ENCODE measurements at places on chromosomes 13 and 19. TPM values are rescaled to one million over a fixed set of nuclear protein-coding genes. Genes with fewer than 3 reads are reported as not detected.

DNA sequence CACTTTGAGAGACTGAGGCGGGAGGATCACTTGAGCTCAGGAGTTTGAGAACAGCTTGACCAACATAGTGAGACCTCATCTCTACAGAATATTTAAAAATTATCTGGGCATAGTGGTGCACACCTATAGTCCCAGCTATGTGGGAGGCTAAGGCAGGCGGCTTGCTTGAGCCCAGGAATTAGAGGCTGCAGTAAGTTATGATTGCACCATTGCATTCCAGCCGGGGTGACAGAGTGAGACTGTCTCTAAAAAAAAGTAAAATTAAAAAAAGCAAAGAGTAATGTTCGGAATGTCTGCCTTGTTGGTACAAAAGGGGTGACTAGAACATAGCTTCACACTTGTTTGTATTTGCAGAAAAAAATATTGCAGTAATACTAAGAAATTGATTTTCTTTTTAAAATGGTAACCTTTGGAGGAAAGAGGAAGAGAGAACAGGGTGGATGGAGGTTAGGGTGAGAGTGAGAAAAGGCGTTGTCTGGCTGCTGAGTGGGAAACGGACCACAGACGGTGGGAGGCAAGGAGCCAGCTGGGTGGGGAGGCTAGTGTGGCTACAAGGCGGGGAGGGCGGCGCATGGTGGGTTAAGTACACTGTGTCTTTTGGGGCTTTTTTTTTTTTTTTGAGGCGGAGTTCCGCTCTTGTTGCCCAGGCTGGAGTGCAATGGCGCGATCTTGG lies 10.2 kb downstream of the PPP1R14A start:
- no peak for DNase-seq

The ELOF1 gene
- 35.0 TPM for total RNA-seq

DNA sequence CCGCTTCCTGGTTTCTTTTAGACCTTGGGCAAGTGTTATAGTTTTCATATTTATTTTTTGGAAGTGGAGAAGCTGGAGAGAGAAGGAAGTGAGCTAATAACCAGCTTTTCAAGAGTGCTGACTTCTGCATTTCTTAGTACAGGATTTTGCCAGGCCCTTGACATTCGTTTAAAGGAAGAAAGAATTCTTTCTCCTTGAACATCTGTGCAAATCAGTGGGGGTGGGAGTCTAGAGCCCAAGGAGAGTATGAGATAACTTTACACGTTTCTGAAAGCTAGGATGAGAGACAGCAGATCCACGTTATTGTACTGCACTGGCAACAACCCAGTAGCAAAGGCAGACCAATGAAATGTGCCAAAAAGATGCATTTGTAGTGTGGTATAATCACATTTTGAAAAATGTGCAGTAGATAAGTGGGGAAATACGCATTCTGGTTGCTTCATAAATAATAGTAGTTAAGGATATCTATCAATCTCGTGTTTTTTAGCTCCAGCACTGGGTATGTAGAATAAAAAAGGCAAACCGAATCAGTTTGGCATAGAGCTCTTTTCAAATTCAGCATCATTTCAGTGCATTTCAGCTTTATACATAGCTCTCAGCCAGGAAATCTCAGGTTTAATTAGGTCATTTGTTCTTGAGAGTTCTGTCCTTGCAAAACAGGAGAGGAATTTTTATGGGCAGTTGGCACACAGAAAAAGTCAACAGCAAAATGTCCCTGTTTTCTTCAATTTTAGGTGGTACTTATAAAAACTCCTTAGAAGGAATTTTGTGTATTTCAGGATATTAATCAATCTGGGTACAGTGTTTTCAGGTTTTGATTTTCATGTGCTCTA lies 4.3 kb downstream of the RNF113B start:
- DNase-seq: no peak

The ZNF433 gene
- total RNA-seq: 3.5 TPM

DNA sequence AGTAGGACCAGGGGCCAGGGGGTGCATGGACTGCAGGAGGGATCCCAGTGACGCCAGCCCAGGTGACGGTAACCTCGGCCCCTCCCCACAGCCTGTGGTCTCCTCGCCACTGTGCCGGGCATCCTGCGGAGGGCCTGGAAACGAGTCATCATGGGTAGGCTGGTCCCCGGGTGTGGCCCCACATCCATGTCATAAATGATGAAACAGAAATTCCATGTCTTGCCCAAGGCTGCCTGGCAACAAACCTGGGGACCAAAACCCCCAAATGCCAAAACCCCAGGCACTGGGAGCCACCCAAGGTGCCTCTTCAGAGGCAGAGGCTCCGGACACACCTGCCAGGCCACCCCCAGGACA lies 20.9 kb downstream of the MAP2K2 start:
- no peak for DNase-seq

GRCh38 chr13:90246005-90246404 lies 1101.5 kb upstream of the MIR17HG start:
- no peak for DNase-seq

The CLPTM1 gene
- total RNA-seq: 109 TPM

The LRRC8E gene
- 1.8 TPM for total RNA-seq

The SGCG gene
- total RNA-seq: 2.9 TPM

Measured in mesenteric fat pad (tissue), 1 donor.